Right forelimb (tissue), 1 donor: ENCODE measurements at places on chromosomes 2 and 18.

GRCh38 chr2:61149074-61149473, 12.9 kb upstream of the C2orf74 start:
- DNase-seq: no peak

DNA sequence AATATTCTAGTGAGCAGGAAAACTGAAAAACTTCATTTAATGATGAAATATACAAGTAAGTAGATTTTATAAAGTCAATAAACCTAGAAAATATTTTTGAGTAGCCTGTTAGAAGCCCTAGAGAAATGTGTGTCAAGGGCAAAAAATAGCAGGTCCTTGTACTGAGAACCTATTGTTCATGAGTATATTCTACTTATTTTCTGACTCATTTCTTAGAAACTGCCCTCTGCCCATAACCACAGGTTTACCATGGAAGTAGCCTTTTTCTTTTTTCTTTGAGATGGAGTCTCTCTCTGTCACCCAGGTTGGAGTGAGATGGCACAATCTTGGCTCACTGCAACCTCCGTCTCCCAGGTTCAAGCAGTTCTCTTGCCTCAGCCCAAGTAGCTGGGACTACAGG, 19.4 kb upstream of the SELENOI start:
- no peak for DNase-seq

- DNase-seq: no peak
Measured at GRCh38 chr18:38406607-38407006, 841.0 kb upstream of the CELF4 start.

DNA sequence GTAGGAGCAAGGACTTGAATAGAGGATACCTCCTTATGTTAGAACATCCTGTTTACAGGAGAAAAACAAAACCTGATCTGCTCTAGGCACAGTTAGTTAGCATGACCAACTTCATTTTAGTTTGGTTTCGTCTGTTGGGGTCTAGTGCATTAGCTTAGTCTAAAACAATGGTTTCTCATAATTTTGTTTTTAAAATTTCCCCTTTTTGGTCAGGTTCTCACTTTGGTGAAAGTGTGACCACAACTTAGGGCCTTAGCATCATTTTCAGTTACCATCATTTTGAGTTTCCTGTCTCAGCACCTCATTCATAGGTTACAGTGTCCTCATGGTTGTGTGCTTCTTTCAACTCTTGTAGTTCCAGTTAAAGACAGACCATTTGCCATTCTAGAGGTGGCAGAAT, 1277.0 kb upstream of the SLC39A10 start:
- DNase-seq: no peak

DNA sequence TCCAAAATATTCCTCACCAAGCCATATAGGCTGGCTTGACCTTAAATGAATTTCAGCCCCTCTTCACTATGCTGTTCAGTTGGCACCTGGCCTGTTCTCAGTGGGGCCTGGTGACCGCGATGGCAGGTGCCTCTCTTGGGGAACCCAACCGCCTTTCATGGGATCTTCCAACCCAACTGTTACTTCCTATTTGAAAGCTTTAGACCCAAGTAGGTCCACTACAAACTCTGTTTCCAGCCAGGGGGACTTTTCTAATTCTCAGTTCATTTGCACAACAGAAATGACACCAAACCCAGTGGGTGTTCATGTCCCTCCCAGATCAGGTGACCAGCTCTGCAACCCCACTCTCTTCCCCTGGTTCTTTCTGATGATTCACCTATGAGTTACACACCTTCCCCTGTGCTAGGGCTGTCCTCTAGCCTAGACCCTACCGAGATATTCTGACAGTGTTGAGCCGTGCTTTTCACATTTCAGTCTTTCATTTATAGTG, 35.6 kb upstream of the NDUFV2 start:
- DNase-seq: no peak

DNA sequence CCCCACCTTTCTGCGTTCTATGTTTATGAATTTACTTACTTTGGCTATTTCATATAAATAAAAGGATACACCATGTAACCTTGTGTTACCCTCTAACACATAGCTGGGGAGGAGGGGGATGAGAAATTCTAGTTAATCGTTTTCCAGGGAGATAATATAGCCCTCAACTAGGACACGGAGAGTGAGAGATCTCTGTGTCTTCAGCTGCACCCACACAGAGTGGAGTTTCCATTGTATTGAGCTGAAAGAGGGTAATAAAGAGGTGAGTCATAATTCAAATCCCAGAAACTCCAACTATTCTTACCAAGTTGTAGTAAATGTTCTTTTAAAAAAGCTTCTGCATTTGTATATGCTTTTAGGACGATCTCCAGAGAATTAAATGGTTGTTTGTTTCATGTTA, 110.1 kb upstream of the SULT1C3 start:
- no peak for DNase-seq

GRCh38 chr2:11867926-11868325, 121.5 kb downstream of the LPIN1 start:
- no peak for DNase-seq
